SK-N-DZ (cell line): ENCODE measurements at places on chromosomes 2 and 18.

DNA sequence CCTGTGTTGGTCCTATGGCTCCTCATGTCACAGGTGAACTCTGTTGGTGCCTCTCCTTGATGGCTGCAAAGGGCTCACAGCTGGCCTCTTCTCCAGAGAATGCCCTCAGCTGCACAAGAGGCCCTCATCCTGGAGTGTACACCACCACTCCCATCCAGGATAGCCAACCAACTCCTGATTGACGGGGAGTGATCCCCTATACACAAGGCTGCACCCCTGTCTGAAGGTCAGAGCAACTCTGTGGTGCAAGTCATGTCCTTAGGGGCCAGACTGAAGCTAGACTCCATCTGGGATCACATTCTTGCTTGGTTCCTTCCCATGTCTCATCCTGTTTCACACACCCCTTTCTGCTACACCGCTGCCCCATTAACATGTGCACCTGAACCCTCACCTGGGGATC is 41.7 kb upstream of the ATL2 start:
- no peak for DNase-seq

- DNase-seq: no peak
Observed at GRCh38 chr2:220708366-220708765, 863.7 kb downstream of the EPHA4 start.

GRCh38 chr2:44722026-44722625 is 219.4 kb upstream of the SIX3 start:
- DNase-seq: no peak

GRCh38 chr2:156023229-156023869 is 309.2 kb downstream of the NR4A2 start:
- no peak for DNase-seq

- no peak for DNase-seq
Observed at GRCh38 chr2:73259276-73259675, 25.0 kb downstream of the FBXO41 start.

- DNase-seq: no peak
Observed at GRCh38 chr2:54906716-54907115, 143.5 kb downstream of the RTN4 start.

GRCh38 chr2:172765662-172766061 is 30.0 kb downstream of the RAPGEF4 start:
- no peak for DNase-seq

DNA sequence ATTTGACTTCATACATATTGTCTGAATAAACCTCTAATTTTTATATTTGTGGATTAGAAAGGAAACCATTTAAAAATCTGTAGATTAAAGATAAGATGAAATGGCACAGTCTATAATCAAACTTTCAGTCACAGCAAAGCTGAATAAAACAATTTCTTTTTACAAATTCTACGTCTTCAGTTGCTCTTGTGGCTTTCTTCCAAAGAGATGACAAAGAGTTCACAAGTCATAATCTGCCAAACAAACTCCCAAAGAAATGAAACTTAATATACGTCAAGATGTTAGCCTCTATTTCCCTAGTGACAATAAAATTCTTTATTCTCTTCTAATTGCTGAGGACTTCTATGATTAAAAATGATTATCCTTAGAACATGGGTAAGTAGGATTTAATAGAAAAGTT is 66.3 kb downstream of the FIGN start:
- no peak for DNase-seq
